ENCODE measurements at places on chromosomes 6 and 20.

DNA sequence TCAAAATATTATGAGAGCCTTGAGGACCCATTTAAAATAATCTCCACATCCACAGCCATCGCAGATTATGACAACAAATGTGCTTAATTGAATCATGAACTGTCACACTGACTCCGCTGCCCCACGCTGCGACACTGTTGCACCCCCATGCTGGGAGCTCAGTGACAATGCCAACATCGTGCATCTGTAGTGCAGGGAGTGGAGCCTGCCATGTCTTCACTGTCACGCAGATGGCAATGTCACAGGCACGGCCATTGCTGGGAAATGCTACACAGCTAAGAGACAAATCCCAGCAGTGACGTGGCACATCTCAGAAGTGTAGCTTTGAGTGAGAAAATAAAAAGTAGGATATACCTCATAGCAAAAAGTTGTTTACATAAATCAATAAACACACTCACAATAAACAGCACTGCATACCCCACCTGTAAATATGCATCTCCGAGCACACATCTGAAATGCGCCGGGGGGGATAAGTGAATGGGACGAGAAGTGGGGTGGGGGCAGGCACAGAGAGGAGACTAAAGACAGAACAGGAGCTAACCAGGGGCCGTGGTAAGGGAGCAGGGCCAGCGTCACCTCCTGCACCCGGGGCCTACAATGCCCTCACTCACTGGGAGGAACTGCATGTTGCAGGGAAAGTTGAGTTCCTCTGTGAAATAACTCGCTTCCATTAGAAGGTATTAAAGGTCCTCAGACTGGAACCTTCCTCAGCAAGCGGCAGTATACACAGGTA, 349.9 kb downstream of the THBS2 start:
- DNase-seq, result no peak

GRCh38 chr6:87200469-87201175, 45.3 kb downstream of the ZNF292 start:
- peak; percentile 22 for DNase-seq

DNA sequence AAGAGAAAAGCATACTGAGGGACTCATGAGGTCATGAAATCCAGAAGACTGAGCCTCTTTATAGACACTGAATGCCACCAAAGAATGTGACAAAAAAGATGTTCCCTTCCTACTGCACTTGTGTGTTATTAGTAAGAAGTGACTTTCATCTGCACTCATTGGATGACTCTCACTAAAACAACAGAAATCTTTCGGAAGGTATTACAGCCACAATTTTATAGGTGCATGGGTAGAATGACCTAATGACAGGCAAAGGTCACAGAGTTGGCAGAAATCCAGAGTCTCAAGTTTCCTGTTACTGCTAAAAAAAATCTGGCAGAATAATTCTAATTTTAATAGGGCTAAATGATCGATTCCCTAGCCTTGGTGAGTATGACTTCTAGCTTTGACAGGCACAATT, 13.3 kb downstream of the PKHD1 start:
- no peak for DNase-seq

DNA sequence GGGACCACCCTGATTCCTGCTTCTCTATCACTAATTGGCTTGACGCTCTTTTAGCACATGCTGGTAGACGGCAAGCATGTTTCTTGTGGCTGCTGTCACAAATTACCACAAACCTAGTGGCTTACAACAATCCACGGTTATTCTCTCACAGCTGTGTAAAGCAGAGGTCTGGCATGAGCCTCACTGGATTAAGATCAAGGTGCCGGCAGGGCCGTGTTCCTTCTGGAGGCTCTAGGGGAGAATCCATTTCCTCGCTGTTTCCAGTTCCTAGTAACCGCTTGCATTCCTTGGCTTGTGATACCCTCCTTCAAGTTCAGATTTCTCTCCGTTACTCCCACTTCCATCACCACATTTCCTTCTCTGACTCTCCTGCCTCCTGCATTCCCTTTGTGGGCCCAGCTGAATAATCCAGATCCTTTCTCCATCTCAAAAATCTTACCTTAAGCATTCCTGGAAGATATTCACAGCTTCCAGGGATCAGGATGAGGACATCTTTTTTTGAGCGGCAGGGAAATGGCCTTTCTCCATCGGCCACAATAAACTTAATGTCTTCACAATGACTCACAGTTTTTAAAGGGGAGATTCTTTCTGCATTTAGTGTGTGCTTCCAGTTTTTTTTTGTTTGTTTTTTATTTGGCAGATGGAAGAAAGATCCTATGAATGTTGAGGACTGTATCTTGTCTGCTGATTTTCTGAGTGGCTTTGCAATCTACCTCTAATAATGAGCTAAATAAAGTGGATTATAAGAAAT, 39.9 kb downstream of the BMP6 start:
- peak; percentile 15 for DNase-seq

GRCh38 chr20:36149469-36149868, 5.1 kb upstream of the EPB41L1 start:
- no peak for DNase-seq

- DNase-seq, result no peak
Measured at GRCh38 chr20:33393609-33394008, 7.7 kb downstream of the CDK5RAP1 start.

DNA sequence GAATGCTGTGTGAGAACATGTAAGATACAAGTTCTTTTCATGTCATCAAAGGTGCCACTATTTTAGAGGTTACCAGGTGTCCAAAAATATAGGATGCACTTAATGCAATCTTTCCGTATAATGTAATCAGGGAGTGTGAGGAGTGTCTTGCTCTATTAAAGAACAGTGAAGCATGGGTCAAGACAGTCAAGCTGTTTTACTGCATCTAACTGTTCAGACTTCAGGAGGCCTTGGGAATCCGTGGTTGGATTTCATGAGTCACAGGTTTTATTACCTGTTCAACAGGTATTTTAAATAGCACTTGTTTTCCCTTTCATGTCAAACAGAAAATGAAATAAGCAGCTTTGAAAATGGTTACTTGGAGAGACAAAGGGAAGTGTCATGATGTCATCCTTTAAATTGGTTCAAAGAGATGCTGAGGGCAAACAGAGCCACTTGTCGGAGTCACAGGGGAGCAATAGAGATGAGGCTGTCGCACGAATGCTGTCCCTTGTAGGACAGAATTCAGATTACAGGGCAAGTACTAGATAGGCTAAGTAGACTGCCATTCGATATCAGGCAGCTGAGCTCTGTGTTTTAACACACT, 621.5 kb downstream of the QKI start:
- DNase-seq, result no peak

DNA sequence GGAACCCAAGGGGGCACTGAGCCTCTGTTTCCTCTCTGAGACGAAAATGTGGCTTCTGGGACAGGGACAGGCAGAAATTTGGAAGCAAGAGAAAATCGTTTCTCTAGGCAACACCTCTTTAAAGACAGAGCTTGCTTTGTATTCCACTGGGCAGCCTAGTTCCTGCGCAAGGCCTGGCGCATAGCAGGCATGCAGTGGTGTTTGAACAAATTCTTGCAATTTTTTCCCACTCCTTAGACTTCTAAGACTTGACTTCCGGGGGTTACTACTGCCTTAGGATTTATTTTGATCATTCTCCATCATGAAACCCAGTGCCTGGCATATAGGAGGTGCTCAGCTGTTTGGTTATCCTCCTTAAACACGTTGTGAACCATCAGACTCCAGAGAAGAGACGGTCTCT, 249.0 kb upstream of the KCNG1 start:
- DNase-seq, result no peak

- no peak for DNase-seq
Measured at GRCh38 chr6:250676-251075, 41.6 kb upstream of the DUSP22 start.
